ENCODE measurements at places on chromosomes 13 and 19.

GRCh38 chr13:26390203-26390602, 136.3 kb downstream of the CDK8 start:
- no peak for DNase-seq

GRCh38 chr19:584240-585001, 5.3 kb upstream of the HCN2 start:
- DNase-seq: peak; percentile 74

- peak; percentile 8 for DNase-seq
These were observed 24.7 kb downstream of the URI1 start for GRCh38 chr19:29966588-29967249.

DNA sequence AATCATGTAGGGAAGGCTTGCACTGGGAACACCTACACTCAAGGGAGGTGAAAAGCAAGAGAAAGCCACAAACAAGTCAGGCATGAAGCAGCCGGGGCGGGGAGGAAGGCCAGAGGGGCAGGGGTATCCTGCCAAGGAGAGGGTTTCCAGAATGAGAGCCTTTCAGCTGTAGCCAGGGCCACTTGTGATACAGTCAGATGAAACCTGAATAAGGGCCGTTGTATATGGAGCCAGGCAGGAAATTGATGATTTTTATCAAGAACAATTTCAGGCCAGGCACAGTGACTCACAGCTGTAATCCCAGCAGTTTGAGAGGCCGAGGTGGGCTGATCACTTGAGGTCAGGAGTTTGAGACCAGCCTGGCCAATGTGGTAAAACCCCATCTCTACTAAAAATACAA, 4.4 kb downstream of the TRPM4 start:
- DNase-seq: no peak

GRCh38 chr19:40413291-40413845, at the start of gene PRX:
Gene PRX (minus strand): TSS chr19:40413378. CDS start chr19:40407932, 5,446 bp downstream.
- no peak for DNase-seq

DNA sequence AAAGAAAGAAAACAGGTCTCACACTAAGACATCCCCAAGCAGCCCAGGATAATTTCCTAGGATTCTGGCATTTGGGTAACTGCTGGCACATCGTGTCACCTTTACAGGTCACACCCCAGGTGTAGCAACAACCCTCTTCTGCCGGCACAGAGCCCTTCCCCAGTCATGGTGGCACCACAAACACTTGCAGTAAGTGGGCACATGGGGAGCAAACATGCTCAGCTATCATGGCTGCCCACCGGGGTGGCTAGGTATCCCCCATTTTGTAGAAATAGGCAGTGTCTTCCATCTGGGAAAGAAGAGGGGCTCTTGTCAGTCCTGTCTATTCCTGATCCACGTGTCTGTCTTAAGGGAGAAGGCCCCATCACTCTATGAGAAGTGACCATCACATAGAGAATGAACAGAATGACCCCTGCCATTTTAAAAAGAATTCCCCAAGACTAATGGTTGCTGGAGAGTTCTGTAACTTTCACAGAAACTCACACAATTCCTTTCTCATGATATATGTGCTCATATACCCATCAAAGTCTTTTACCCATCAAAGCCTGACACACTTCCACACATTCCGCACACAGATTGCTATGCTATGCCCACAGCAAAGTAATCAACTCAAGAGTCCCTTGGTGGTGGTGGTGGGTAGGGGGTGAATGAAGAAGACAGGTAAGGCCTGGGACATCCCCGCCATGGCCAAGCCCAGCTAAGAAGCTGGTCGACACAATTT, 33.3 kb downstream of the BRD4 start:
- DNase-seq: no peak

GRCh38 chr13:92255526-92255925, 857.1 kb downstream of the GPC5 start:
- DNase-seq: no peak

- DNase-seq: peak; percentile 60
These were observed 4.7 kb upstream of the IRS2 start for GRCh38 chr13:109790942-109791605.

- no peak for DNase-seq
These were observed 26.5 kb downstream of the COMP start for GRCh38 chr19:18764591-18765051.

- DNase-seq: no peak
These were observed 16.1 kb downstream of the ZNF562 start for GRCh38 chr19:9658769-9659168.

- DNase-seq: no peak
These were observed 54.9 kb downstream of the SLC7A9 start for GRCh38 chr19:32814624-32815023.

DNA sequence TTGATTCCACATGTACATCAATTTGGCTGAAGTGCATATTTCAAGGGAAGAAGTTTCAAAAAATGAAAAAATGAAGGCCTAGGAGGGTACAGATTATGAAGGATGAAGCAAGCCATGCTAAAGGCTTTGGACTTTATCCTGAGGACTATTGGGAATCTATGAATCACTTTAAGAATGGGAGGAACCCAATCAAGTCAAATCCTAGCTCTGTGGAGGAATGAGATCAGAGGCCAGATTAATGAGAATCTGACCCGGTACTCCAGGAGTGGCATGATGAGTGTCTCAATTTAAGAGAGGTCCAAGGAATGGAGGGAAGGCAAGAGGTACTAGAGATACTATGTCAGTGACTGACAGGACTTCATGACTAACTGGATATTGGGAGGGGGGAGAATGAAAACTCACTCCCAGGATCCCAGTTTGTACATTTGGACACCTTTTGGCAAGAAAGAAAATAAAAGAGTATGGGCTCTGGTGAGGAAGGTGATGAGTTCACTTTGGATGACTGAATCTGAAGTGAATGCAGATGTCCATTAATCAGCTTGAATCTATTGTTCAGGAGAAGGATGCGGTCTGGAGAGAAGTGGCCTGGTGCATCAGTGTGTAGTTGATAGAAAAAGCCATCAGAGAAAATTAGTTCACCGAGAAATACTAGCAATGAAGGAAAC, 349.0 kb downstream of the EFNB2 start:
- DNase-seq: no peak

DNA sequence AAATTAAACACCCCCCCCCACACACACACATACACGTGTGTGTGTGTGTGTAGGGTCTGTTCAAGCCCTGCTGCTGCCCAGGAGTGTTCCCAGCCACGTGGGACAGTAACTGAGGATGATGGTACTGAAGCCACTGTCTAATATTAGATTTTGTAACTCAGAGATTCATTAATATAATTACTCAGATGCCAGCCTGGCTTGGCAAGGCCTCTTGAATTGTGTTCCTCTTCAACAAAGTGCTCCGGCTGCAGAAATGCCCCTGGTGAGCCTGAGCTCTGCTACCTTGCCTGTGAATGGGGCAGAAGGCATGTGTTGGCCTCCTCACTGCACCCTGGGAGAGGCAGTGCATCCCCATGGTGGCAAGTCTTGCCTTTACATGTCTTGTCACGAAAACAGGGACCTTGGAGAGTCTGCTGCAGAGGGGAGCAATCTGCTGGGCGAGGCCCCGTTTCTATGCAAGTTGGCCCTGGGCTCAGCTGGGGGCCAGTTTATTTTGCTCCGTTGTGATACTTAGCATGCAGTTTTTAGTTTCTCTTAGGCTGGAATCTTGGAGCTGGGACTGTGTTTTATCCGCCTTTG, 44.0 kb downstream of the NFIX start:
- no peak for DNase-seq

GRCh38 chr19:17497149-17497798, 14.2 kb upstream of the PGLS start:
- DNase-seq: no peak

- no peak for DNase-seq
These were observed 1584.2 kb upstream of the SLC10A2 start for GRCh38 chr13:104650431-104650830.

GRCh38 chr19:43784981-43785808, 4.4 kb upstream of the KCNN4 start:
- peak; percentile 80 for DNase-seq

DNA sequence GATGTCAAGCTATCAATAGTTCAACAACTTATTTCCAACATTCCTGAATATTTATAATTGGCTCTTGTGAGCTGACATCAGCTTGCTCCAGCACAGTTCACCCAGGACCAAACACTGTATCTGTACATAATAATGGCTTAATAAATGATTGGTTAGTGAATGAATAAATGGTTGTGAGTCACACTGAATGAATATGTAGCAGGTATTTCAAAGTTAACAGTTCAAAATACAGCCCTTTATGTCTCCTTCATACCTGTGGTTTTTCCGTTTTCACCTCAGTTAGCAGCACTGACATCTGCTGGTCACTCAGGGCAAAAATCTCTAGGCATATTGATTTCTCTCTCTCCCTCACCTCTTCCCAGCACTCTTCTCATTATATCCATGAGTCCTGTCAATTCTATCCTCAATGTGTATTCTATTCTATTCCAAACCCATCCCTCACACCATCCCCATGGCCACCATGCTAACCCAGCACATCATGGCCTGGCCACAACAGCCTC, 76.3 kb downstream of the PEG3 start:
- DNase-seq: no peak

DNA sequence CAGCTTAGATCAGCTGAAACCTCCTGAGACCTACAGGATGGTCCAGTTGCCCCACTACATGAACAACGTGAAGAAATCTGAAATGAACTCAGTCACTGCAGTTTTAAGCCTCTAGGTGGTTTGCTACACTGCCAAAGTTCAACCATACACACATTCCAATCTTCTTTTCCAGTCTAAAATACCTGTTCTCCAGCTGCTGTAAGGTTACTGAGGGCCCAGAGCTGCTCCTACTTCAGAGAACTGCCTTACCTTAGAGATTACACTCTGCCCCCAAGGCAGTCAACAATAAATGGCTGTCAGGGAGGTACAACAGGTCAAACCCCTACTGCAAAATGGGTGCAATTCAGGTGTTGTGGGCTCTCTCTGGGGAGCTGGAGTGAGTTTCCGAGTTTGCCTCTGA, 154.1 kb upstream of the MIR17HG start:
- no peak for DNase-seq

- DNase-seq: no peak
These were observed 552 bp upstream of the ZNF816 start for GRCh38 chr19:52963247-52963618.

GRCh38 chr13:106291006-106291405, 244.5 kb downstream of the EFNB2 start:
- DNase-seq: no peak

- DNase-seq: no peak
These were observed 38.2 kb downstream of the MTMR6 start for GRCh38 chr13:25249001-25249543.

DNA sequence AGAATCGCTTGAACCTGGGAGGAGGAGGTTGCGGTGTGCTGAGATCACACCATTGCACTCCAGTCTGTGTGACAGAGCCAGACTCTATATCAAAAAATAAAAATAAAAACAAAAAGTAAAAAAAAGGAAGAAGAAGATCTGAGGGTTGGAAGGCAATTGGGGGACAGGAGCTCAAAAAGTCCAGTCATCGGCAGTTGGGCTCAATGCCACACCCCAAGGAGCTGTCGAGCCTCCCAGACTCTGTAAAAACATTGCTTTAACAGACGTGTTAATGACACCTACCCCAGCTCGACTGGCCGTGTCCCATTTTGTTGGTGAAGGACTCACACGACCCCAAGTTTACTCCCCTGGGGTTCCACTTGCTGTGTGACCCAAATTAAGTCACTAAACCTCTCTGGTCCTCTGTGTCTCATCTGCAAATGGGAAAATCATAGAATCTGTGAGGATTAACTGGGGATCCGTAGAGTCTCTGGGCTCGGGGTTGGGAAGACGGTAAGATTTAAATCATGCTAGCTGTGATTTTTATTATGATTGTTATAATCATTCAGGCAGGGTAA, 7.0 kb downstream of the GNA15 start:
- no peak for DNase-seq

GRCh38 chr19:15583346-15583745, 31.7 kb upstream of the CYP4F8 start:
- no peak for DNase-seq

GRCh38 chr13:59120297-59120843, 1043.4 kb downstream of the DIAPH3 start:
- DNase-seq: no peak

DNA sequence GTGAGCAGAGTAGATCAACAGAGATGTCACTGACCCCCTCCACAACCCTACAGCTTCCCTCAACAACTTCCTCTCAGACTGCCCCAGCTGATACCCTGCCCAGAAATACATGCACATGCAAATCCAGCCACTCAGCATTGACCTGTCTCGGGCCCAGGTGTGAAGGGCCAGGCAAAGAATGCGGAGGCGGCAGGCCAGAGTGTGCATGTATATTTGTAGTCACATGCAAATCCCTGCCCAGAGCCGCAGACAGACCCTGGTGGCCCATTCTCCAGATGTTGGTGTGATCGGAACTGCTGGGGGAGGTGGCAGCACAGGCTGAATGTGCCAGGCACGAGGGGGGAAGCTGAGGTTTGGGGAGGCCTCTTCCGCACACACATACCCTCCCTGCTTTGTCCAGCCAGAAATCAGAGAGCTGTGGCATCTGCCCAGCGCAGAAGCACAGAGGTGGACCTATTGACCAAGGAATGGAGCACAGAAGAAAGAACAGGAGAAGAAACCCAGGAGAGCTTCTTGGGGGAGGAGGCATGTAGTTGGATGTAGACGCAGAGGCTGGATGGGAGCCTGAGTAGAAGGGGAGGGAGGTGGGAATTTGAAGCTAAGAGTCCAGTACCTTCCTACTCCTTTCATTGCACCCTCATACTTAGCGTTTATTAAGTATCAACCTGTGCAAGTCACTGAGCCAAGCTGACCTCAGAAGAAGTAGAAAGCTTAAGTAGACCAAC, 14.4 kb downstream of the MEF2B start:
- DNase-seq: no peak

- no peak for DNase-seq
These were observed 63.4 kb downstream of the INSR start for GRCh38 chr19:7230826-7231225.

- no peak for DNase-seq
These were observed 96.8 kb downstream of the TSHZ3 start for GRCh38 chr19:31252441-31252840.

- no peak for DNase-seq
These were observed 10.1 kb downstream of the ZNF714 start for GRCh38 chr19:21092109-21092508.

GRCh38 chr19:44876930-44877535, 14.0 kb upstream of the TOMM40 start:
- no peak for DNase-seq

DNA sequence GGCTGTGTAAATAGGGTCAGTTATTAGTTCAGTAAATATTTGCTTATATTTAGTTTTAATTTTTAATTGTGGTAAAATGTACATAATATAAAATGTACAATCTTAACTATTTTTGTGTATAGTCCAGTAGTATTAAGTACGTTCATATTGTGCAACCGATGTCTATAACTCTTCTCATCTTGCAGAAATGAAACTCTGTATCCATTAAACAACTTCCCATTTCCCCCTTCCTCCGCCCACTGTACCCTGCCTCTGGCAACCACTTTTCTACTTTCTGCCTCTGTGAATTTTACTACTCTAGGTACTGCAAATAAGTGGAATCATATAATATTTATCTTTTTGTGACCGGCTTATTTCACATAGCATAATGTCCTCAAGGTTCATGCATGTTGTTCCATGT, 24.4 kb downstream of the UBAC2 start:
- no peak for DNase-seq

GRCh38 chr13:110507678-110508381, 53.7 kb downstream of the RAB20 start:
- DNase-seq: no peak
